ENCODE measurements at places on chromosomes 6 and 20.

- DNase-seq, result no peak
These were observed 6.5 kb upstream of the BNIP5 start for GRCh38 chr6:36343109-36343680.

DNA sequence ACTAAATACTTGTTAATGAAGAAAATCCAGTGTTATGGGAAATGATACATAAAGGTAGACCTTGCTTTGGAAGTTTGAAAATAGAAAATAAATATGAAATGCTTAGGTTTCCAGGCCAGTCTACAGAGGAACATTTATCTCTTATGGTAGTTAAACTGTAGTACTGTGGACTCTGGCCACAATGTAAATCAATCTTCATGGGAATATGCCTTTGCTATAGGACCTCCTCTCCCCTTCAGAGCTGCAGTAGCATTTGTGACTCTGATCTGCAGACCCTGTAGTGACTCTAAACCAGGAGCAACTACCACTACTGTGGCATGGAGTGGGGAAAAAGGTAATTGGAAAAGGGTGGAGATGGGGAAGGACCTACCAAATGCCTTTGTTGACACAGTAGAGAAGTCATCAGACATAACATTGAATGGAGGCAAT is 4.5 kb downstream of the HSPA1A start:
- DNase-seq, result no peak

- DNase-seq, result no peak
These were observed 66.8 kb downstream of the NUDT3 start for GRCh38 chr6:34325633-34326032.

- DNase-seq, result no peak
These were observed 5.9 kb downstream of the TBX18 start for GRCh38 chr6:84758486-84758885.

GRCh38 chr6:155436981-155437749 is 18.5 kb downstream of the NOX3 start:
- DNase-seq, result no peak

DNA sequence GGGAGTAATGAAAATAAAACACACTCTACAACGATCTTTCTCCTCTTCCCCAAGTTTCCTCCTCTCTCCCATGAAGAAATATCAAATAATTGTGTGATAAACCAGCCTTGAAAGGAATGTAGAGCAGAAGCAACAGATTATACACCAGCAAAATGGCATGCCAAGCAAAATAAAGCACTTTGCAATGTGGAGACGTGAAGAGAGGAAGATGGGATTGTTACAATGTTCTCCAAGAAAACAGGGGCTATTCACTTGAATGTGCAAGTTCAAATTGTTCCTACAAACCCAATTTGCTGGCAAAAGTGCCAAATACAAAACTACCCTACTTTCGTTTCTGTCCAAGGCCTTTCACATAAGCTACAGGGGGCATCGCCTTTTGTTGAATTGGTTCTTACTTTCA is 185.1 kb downstream of the PDE7B start:
- no peak for DNase-seq

DNA sequence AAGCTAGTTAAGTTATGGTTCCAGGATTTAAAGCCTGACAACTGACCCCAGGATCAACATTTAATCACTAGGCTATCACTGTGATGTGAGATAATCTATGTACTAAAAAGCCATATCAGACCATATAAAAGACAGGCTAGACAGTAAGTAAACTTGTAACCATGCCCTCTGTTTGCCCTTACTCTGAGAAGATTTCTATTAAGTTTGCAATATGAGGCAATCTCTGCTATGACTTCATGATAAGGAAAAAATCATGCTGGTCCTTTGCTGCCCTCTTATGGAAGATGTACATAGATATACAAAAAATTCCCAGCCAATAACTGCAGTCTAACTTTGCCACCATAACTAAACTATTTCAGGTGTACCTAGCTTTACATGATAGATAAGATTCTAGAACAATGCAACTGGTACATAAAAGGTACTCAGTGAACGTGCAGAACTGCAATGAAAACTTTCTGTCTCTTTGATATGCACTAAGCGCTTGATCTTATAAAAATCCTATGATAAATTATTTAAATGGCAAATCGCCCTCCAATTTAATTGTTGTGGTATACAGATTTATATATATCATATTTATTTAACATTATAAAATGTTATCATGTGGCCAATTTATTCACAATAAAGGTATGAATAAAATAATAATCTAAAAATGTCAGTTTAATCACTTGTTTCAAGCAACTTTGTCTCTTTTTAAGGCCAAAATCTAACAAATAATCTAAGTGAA is 70.5 kb downstream of the FAM217A start:
- no peak for DNase-seq

DNA sequence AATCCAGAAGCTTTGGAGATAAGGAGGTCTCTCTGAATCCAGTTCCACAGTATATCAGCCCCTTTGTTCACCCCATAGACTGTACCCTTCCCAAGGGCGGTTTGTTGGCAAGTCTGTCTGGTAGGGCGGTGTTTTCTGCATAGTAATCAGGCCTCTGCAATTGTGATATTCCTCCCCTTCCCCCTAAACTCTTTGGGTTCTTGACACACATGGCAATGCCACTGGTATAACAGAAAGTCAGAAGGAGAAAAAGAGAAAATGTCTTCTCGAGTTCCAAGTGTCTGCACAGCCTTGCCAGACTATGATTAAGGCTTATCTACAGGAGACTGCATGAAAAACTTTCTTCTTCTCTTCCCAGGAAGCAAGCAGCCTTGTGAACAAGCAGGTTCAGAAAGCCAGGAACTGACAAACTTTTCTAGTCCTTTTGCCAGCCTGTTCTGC is 45.6 kb downstream of the FOXO3 start:
- DNase-seq, result no peak

DNA sequence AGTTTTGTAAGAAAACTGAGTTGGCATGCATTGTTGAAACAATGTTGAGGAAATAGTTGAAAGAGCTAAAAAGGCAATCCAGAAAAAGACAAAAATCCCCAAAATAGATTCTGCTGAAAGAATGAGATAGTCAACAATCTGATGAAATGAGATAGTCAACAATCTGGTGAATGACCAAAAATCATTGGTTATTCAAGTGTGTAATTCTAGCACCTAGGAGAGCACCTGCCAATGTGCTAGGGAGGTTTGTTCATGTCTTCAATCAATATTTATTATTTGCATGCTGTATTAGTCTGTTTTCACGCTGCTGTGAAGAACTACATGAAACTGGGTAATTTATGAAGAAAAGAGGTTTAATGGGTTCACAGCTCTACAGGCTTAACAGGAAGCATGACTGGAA is 307.1 kb upstream of the HSF2 start:
- no peak for DNase-seq

- DNase-seq, result no peak
These were observed 85.4 kb downstream of the SLX4IP start for GRCh38 chr20:10520528-10520927.

- DNase-seq, result no peak
These were observed 41.8 kb upstream of the TINAG start for GRCh38 chr6:54266400-54266923.

- DNase-seq, result no peak
These were observed 176.9 kb upstream of the CITED2 start for GRCh38 chr6:139551376-139551775.

- DNase-seq, result no peak
These were observed 7.3 kb upstream of the RNF24 start for GRCh38 chr20:4022386-4023286.

- no peak for DNase-seq
These were observed 67.8 kb upstream of the NAA20 start for GRCh38 chr20:19949195-19949867.

DNA sequence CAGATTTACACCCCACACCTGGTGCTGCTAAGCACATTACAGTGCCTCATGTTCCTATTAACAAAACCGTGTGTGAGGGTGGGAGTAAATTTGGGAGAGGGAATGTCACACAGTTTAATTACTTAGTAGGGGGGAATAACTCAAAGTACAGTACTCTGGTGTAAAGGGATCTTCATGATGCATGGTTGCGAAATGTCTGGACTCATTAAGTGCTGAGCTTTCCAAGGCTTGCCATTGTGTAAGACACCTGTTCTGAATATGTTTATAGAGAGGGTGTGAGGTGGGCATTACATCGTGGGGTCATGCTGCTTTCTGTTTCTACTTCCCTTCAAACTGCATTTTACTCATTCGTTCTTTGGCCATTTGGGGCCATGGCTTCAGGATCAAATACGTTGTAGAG is 181.2 kb downstream of the ADGRG6 start:
- DNase-seq, result no peak

- DNase-seq, result no peak
These were observed 187.9 kb downstream of the TTLL2 start for GRCh38 chr6:167512696-167513375.

DNA sequence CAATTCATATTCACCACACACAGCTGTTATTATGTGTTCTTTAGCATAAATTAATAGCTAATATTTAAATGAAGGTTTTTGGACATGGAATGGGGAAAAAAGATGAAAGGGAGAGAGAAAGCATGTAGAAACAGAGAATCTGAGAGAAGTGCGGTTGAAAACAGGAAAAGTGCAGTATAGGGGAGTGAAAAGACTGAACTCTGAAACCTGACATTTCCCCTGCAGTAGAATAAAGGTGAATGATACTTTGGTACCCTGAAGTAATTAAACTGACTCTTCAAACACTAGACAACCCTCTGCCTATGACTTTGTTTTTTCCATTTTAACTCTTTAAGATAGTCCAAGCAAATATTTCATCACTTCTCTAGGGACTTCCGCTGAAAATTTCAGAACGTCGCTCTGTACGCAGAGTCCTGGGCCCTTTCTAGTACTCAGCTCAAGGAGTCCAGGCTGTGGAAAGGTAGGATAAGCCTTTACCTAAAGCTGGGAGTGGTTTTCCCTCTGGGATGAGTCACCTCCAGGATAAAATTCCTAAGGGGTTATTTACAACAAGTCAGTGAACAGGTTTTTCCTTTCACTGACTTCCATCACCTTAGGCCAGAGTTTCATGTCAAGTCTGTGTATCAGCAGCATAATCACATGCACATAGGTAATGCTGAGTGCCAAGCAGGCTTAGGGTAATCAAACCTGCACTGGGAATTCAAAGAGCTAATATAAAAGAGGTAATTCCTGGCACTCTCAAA is 614.5 kb downstream of the PKHD1 start:
- no peak for DNase-seq

DNA sequence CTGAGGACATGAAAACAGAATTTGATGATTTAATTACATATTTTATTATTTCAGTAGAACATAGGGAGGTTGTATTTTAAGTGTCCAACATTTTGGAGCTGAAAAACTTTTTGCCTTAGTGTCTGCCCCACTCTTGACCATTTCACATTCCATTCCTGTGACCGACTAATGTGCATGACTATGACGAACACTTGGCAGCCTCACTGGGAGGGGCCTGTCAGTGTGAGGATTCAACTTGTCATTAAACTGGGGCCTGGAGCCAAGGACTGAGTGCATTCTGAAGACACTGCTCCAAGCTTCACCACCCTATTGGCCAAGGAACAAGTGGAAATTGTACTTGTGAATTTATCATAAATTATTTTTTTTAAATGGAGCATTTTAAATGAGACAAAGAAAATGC is 661.3 kb downstream of the BCKDHB start:
- no peak for DNase-seq

GRCh38 chr6:150636808-150637207 is 37.1 kb downstream of the PLEKHG1 start:
- no peak for DNase-seq

DNA sequence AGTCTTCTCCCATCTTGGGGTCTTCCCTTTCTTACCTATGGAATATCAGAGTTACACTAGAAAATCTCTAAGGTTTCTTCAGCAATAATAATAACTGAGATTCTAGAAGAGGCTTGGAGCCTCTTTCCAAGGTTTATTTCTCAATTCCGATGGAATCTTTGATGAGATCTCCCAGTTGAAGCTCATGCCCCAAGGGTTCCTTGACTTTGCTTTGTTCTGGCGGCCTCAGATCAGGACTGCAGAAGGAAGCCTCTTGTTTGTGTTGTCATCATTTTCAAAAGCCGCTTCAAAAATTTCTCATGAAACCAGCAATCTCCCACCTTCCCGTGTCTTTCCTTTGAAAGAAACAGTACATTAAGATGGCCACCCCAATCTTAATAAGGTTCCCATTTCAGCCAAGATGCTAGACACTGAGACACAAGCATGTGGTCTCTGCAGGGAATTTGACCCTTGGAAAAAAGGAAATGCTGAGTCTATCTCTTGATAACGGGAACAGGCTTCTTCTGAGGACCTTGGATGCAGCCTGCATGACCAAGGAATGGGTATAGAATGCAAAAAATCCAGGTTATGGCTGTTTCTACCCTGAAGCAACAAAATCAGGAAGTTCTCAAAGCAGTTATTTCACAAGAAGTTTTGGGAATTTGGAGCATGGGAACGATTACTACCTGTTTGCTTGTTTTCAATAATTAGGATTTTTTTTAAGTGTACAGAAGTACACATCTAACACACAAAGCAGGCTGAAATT is 141.6 kb downstream of the CD24 start:
- DNase-seq, result no peak

GRCh38 chr6:34934516-34934915 is 45.5 kb downstream of the ANKS1A start:
- no peak for DNase-seq

GRCh38 chr20:62587757-62588402 is 54.4 kb upstream of the SLCO4A1 start:
- DNase-seq, result no peak

DNA sequence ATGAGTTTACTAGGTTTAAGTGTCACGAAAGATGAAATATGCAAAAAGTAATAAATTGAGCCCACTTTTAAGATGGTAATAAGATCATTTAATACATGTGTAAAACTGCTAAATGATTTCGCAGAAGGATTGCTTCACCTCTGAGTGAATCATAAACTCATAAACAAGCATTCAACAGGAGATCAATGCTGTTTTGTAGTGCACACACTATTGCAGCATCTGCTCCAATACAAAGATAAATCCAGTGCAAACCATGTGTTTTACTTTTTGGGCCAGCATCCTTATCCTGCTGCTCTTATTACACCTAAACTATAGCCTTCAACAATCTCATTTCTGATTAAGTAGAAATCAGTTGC is 400.1 kb downstream of the NKAIN2 start:
- no peak for DNase-seq

DNA sequence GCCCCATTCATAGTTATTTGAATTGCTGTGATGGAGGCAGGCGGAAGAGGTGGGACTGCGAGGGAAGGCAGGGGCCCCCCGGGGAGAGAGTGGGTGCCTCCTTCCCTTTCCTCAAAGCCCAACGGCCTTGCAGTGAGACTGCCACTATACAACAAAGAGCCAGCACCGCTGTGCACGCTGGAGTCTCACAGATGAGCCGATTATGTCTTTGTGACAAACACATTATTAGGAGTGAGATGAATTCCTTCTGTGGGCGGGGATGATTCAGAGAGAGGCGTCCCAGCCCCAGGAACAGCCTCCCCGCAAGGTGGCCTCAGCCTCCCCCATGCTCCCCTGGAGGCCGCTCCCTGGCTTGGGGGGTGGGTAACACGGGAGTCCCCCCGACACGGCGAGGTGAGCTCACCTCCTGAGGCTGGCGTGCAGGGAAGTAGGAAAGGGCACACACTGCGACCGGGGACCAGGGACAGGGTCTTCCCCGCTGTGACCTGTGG is 26.7 kb downstream of the NTSR1 start:
- no peak for DNase-seq

DNA sequence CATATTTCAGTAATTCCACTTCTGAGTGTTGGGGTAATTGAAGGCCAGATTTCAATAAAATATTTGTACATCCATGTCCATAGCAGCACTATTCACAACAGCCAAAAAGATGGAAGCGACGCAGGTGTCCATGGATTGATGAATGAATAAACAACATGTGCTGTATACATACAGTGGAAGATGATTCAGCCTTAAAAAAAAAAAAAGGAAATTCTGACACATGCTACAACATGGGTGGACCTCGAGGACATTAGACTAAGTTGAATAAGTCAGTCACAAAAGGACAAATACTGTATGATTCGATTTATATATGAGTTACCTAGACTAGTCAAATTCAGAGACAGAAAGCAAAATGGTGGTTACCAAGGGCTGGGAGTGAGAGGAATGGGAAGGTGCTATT is 57.2 kb downstream of the TRAM2 start:
- no peak for DNase-seq

All from stimulated activated CD4-positive, alpha-beta T cell treated with anti-CD3 and anti-CD28 coated beads, Interleukin-1b, Interleukin-23, amount 100 ng/mL, for 4 hours (primary cell).